CD4-positive, alpha-beta memory T cell (primary cell): ENCODE measurements at places on chromosomes 11 and 22.

DNA sequence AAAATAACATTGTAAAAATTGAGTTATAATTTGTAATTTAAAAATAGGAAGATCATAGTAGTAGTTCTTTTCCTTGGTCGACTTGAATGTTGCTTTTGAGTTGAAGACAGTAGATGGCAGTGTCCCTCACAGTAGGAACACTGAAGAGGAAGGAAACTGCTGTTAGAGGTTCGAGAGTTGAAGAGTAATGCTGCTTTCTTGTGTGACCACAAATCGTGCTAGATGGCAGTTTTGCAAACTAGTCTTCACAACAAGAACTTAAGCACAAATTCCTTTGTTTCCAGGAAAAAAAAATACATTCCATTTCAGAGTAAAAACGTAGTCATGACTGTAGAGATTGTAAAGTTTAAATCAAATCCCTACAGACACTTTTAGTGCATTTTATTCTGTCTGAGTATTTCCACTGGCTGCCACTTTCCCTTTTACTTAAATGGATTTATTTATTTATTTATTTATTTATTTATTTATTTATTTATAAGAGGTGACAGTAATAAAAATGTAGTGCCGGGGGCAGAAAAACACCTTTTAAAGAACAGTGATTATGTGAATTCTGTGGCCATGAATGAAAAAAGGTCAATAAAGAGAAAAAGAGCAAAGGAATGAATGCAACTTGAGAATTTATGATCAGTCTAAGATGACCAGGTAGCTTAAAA, 54.6 kb downstream of the SPECC1L start:
- peak; percentile 46 for DNase-seq

DNA sequence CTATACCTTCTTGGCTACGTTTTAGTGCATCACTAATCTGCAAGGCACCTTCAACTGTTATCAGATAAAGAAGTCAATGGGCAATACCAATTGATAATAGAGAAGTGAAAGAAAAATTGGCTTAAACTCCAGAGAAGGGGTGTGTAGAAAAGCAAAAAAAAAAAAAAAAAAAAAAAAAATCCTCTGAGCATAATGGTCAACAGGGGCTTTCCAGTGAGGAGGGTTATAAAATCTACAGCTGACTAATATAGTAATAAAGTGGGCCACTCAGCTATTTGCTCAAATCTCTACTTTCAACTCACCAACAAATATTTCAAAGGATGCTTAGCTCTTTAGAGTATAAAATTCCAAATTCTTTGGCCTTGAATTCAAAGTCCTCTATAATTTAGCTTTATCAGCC, 77.8 kb downstream of the APOL5 start:
- no peak for DNase-seq

DNA sequence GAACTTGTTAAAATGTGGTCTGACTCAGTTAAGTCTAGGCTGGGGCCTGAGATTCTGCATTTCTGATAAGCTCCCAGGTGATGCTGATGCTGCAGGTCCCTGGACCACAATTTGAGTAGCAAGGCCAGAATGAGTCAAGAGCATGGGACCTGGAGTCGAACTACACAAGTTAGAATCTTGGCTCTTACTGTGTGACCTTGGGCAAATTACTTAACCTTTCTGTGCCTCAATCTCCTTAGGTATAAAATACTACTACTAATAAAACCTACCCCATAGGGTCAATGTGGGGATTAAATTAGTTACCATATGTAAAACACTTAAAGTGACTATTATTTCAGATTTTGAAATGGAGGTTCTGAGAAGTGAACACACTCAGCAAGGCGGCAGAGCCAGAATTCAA, 34.3 kb downstream of the GDPD5 start:
- no peak for DNase-seq

DNA sequence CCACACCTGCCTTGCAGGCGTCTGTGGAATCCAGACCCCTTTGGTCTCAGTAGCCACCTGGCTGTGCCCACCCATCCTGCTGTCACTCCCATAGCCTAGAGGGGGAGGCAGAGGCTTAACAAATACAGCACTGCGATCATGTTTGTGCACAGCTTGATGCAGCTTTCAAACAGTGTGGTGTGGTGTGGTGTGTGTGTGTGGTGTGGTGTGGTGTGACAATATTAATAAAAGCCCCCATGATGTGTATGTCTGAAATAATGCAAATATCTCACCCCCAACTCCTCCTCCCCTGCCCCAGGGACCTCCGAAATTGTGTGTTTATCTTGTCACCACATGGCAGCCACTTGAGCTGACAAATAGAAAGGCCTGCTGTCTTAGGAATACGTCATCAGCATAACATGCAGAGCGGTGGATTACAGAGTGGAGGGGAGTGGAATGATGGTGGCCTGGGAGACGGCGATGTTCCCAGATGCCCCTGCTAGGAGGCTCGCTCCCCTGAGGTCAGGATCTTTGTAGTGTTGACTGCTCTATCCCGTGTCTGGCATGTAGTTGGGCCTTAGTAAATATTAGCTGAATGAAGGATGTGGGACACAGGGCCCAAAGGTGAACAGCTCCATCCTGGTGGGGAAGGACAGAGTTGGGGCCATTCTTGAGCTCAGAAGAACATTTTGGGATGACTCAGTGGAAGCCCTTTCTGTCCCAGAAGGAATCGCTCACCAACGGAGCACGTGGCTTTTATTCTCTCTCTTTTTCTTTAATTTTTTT, 2.8 kb downstream of the PDXP start:
- peak; percentile 34 for DNase-seq

DNA sequence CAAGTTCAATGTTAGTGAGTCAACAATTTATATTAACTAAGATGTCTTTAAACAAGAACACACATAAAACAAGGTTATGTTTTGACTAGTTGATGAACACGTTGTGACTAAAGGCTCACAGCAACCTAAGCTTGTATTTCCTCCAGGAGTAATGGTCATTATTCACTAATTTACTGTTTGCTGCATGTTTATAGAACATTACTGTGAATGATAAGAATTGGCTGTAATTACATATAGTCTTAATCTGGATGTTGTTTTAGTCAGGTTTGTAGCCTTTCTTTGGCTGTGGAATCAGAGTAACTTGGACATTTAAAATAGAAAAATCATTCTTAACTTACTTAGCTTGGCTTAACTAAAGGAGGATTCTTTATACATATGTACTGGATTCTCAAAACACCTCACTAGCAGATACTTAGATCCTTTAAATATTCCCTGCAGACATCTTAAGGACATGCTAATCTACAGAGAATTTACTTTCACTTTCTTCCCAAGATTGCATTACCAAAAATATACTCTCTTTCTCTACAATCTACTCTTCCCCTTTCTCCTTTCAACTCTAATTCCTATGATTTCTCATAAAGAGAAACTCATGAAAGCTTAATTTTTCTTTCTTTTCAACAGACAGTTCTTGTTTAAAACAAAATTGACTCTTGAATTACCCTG, 319.7 kb upstream of the CTSC start:
- DNase-seq: no peak

- no peak for DNase-seq
Measured at GRCh38 chr11:13595166-13595565, 73.3 kb upstream of the FAR1 start.

GRCh38 chr11:44377121-44377520, 67.2 kb upstream of the ALX4 start:
- no peak for DNase-seq

DNA sequence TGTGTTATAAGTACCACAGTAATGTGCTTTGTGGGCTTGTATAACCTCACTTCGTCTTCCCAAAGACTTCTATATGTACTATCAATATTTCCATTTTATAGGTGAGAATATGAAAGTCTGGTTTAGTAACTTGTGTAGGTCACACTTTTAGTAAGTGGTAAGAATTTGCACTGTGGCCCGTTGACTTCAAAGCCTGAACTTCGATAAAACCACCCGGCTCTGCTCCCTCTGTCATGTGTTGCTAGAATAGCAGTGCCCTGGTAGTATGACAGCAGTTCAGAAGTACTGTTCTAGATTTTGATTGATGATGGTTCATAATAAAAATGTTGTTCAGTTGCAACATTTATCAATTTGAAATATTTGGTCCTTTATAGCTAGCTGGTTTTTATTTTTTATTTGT, 110.2 kb upstream of the SORL1-AS1 start:
- no peak for DNase-seq

DNA sequence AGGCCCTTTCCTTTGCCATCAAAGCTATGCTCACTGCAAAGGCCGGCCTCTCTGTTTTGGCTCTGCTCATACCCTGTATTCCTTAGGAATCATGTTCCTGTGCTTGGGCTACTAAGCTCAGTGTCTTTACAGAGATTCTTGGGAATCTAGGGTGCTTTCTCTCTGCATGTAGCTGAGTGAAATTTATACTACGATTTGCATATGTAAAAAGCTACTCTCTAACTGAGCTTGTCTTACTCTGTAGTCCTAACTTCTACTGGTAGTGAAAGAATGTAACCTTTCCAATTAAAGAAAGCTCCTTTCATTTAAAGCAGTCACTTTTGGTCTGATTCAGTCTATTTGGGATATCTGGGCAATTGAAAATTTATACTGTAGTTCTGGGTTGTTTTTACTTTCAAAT, 32.2 kb downstream of the DNHD1 start:
- no peak for DNase-seq

- DNase-seq: no peak
Measured at GRCh38 chr11:65251476-65251875, 10.3 kb upstream of the POLA2 start.

GRCh38 chr11:11427542-11427941, 74.5 kb upstream of the CSNK2A3 start:
- DNase-seq: no peak

- no peak for DNase-seq
Measured at GRCh38 chr11:2700415-2701211, 819 bp upstream of the KCNQ1OT1 start.

GRCh38 chr22:20429254-20430100, 8.1 kb downstream of the SCARF2 start:
- peak; percentile 81 for DNase-seq

- DNase-seq: no peak
Measured at GRCh38 chr11:64913171-64913727, 3.8 kb downstream of the ATG2A start.

DNA sequence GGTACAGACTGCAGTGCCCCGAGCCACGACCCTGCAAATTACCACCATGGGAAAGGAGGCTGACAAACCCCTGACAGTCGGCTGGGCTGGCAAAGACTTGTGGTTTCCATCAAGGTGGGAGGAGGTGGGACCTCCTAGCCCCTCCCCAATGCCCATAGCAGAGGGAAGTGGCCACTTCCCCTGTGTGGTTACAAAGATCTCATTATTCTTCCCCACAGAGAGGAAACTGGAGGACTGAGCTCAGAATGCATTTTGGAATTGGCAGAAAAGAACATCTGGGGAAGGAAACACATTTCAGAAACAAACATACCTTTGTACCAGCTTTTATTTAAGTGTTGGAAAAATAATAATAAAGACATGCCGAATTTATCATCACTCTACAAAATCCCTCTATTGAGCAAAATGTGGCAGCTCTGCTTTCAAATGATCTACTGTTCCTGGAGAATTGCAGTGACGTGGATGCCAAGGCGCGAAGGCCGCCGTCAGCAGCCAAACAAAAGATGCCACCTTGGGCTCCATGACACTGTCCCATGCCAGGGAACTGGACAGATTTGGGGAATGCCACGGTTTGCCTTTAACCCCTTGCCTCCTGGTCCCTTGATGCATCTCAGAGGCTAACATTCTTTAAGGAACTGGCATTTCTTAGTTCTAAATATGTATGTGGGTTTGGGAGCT, 169.6 kb downstream of the CRYBB2 start:
- no peak for DNase-seq

DNA sequence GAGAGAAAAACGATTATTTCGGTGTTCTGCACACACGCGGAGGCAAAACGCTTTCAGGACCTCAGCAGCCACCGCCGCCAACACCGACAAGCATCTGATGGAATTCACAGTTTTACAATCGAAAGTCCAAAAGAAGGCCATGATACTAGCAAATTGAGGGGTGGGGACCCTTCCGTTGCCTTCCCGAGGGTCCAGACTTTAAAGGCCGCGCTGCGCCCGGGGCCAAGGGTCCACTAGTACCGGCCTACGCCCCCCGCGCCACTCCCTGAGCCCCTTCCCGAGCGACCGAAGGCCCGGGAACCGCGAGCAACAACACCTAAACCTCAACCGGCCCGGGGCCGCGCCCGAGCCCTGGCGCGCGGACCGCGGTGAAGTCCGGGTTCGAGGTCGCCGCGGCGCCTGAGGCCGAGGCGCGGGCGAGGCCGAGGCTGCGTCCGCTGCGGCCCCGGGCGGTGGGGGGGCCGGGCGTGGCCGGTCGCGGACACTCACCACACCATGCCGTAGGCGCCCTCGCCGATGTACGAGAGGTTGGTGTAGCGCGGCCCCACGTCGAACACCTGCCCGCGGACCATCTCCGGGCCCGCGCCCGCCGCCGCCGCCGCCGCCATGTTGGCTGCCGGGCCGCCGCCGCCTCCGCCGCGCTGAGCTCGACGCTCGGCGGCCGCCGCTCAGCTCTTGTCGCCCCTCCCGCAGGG, 465 bp downstream of the MAPK1 start:
- DNase-seq: no peak

GRCh38 chr11:15073361-15074205, at the start of gene CALCB:
Gene CALCB, plus strand, starts transcription at chr11:15073593. Its CDS starts 1,126 bp downstream, at chr11:15074719.
- peak; percentile 10 for DNase-seq

- no peak for DNase-seq
Measured at GRCh38 chr11:115590254-115590653, 86.0 kb upstream of the CADM1 start.

DNA sequence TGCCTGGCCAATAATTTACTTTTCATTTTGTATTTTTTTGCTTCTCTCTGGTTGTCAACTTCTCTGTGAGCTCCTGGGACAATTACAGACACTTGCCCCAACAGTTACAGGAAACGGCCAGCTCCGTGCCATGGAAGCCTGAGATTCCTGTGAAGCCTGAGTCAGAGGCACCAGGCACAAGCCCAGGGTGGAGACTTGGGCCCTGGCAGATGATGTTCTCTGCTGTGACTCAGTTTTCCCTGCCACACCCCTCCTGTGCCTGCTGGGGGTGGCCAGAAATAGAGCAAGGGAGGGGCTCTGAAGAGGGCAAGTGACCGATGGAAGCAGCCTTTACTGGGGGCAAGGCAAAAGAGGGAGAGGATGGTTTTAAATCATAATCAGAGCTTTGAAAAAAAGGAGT, 4.9 kb downstream of the ATP5MGL start:
- no peak for DNase-seq

DNA sequence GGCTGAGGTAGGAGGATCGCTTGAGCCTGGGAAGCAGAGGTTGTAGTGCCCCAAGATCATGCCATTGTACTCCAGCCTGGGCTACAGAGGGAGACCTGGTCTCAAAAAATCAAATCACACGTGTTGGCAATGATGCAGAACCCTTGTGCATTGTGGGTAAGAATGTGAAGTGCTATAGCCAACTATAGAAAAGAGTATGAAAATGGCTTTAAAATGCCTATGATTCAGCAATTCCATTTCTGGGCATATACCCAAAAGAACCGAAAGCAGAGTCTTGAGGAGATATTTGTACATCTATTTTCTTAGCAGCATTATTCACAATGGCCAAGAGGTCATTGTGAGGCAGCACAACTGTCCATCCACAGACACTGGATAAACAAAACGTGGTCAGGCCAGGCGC, 2.6 kb upstream of the FADS3 start:
- DNase-seq: no peak
